ENCODE measurements at places on chromosomes 2 and 18.

GRCh38 chr18:52391810-52392559 is 52.0 kb downstream of the DCC start:
- DNase-seq = no peak

GRCh38 chr2:144162652-144163051 is 357.3 kb downstream of the ZEB2 start:
- peak; percentile 37 for DNase-seq

- DNase-seq = no peak
These were observed 208.6 kb downstream of the C1D start for GRCh38 chr2:67854103-67854743.

- no peak for DNase-seq
These were observed 144.6 kb upstream of the SATB2 start for GRCh38 chr2:199602271-199602895.

DNA sequence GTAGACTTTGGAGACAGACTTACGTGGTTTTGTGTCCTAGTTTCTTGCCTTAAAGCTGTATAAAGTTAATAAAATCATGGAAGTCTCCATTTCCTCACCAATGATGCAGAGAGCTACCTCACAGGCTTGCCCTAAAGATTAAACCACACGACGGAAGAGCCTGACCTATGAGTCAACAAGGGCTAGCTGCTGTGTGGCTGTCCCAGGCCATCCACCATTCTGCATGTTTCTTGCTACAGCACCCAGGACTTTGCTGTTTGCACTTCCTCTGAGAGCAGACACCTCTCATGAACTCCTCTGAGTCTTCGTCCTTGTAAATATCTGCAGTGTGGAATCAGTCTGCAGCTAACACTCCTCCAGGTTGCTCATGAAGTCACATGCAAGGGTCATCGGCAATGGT is 160.0 kb upstream of the TRIB2 start:
- peak; percentile 42 for DNase-seq

DNA sequence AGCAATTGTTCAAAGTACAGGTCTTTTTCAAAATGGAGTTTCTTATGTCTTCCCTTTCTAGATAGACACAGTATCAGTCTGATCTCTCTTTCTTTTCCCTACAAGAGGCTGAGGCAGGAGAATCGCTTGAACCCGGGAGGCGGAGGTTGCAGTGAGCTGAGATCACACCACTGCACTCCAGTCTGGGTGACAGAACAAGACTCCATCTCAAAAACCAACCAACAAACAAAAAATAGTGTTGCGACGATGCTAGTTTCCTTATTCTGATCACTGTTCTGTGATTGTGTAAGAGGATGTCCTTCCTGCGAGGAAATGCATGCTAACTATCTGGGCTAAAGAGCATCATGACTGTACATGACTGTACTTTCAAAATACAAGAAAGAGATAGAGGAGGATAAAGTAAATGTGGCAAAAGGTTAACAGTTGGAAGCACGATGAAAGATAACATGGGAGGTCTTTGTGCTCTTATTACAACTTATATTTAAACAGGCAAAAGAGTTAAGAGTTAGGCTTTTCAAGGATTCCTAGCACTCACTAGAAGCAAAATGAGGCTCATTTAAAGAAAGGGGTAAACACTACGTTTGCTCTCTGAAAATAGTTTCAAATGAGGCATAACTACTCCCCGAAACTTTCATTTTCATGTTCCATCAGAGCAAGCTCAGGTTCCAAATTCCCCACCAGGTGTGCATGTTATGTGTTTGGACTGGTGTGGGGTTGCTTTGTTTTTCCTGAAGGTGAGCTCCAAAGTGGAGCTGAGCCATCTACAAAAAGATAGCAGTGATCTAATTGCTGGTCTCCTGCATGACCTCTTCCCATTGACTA is 23.8 kb downstream of the SOWAHC start:
- no peak for DNase-seq

GRCh38 chr2:150477347-150477746 is 10.1 kb downstream of the RND3 start:
- DNase-seq = no peak

DNA sequence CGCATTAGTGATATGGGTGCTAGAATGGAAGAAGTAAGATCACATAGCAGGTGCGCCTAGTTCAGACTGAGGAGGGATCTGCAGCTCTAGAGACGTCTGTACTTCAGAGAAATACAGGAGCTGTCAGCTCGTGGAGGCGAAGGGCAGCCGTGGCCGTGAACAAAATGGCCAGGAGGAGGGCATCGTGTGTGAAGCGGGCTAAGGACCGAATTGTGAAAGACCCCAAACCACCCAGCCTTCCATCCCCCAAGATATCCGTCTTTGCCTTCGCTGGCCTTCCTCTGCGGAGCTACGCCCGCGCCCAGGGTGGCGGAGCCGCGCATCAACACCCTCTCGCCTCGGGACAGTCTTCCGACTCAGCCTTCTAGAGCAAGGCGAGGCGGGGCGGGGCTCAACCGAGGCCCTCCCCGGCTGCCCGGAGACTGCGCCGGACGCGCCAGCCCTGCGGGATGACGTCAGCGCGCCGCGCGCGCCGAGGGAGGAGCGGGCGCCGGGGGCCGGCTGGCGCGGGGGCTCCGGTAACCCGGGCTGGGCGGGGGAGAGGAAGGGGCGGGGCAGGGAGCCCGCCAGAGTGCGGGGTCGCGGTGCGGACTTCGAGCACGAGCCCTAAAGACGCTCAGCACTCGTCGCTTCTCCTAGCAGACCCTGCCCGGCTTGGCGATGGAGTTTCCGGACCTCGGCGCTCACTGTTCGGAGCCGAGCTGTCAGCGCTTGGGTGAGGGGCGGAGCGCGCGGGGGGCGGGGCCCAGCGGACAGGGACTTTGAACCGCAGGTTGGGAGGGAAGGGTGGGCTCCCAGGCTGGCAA is at the start of gene ZFAND2B:
ZFAND2B (plus strand) TSS at position 455 of the 806 bp plus-strand sequence; CDS start at position 661, 206 bp downstream.
- DNase-seq = peak; percentile 96

Data from activated naive CD8-positive, alpha-beta T cell treated with anti-CD3 and anti-CD28 coated beads, Interleukin-2, amount 50 U/mL, for 24 hours (primary cell).